ENCODE measurements at places on chromosomes 5 and 9.
A peak's percentile ranks its signal among the peaks of the same experiment; 100 is the strongest.

GRCh38 chr5:131382407-131383395, 118.8 kb downstream of the CDC42SE2 start:
- peak; percentile 28 for DNase-seq

- DNase-seq: no peak
Observed at GRCh38 chr9:4987961-4988421, 2.9 kb downstream of the JAK2 start.

- no peak for DNase-seq
Observed at GRCh38 chr5:164799391-164799790, 1294.0 kb downstream of the MAT2B start.

- DNase-seq: no peak
Observed at GRCh38 chr5:74934949-74935751, 69.0 kb upstream of the FAM169A start.

DNA sequence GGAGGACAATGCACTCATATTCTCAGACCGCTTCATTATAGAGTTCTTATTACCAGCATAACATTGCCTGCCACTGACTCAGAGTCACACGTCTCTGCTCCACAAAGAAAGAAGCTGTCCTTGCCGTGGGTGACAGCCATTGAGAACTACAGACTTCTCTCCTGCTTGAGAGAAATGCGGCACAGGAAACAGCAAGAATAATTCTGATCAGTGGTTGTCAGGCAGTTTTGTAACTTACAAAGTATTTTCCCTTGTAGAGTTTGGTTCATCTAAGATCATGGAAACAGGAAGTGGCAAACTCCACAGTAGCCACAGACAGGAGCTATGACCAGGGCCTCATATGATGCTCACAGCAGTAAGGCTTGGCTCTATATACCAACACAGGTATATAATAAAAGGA, 47.0 kb downstream of the KCNV2 start:
- no peak for DNase-seq

- no peak for DNase-seq
Observed at GRCh38 chr5:2181557-2181956, 298.8 kb upstream of the IRX4 start.

GRCh38 chr9:19188771-19189170, 41.7 kb upstream of the DENND4C start:
- no peak for DNase-seq

GRCh38 chr9:110241858-110242321, 14.4 kb downstream of the TXN start:
- no peak for DNase-seq

- no peak for DNase-seq
Observed at GRCh38 chr5:307794-308579, 13.5 kb upstream of the AHRR start.

DNA sequence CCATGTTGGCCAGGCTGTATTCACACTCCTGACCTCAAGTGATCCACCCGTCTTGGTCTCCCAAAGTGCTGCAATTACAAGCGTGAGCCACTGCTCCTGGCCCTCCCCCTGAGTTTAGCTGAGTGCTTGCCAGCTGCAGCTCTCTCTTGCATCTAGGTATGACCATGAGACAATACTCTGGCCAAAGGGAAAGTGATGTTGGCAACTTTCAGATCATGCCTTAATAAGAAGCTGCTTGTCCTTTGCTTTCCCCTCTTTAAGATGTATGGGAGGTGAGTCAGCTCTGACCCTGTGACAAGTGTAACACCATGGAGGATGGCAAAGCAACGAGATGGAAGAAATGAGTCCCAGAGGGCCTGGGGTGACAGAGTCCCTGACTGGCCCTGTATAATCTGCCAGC, 18.7 kb upstream of the DCAF12 start:
- no peak for DNase-seq

DNA sequence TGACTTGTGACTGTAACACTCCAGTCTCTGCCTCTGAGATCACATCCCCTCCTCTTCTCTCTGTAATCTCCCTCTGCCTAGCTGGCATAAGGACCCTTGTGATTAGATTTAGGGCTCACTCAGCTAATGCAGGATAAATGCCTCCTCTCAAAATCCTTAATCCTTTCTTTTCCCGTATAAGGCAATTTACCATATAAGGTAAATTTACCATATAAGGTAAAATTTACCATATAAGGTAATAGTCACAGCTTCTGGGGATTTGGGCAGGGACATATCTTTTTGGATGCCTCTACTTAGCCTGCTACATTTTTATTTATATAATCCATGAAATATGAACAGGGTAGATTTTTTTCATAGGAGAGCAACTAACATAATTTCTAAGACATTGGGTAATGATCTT, 318.0 kb upstream of the PUM3 start:
- DNase-seq: no peak

DNA sequence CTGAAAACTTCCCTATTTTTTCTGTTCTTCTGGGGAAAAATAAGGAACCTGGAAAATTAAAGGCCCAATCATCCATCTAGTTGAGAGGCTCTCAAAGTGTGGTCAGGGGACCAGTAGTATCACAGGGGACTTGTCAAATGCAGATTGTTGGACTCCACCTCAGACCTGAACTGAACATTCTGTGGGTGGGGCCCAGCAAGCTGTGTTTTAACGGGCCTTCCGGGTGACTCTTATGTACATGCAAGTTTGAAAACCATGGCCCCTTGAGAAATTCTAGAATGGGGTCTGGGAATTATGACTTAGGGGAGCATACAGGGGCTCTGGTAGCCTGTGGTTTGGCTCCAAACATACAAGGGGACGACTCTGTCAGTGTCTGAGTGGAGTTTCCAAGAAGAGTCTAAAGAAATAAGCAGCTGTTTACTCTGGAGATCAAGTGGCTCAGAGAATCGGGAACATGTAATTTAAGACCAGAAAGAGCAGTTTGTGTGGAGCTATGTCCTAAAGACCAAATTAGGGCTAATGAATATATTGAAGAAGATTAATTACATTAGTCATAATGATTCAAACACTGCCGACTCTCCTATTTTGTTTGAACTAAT, 177.4 kb downstream of the SLC28A3 start:
- no peak for DNase-seq

GRCh38 chr5:77280036-77280435, 69.6 kb downstream of the PDE8B start:
- DNase-seq: no peak

GRCh38 chr5:68405026-68405684, 189.6 kb downstream of the PIK3R1 start:
- no peak for DNase-seq

DNA sequence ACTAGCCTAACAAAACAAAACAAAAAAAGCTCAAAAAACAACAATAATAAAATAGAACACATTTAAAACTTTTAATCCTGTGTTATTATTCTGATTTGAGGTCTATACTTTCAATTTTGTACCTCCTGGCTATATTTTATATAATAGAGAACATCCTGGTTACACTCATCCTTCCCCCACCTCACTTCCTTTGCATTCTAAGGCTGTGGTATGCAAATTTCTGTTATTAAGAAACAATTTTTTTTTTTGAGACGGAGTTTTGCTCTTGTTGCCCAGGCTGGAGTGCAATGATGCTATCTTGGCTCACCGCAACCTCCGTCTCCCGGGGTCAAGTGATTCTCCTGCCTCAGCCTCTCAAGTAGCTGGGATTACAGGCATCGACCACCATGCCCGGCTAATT, 3.1 kb upstream of the RPL37 start:
- DNase-seq: no peak

- no peak for DNase-seq
Observed at GRCh38 chr5:149886060-149886459, 58.5 kb downstream of the PDE6A start.

DNA sequence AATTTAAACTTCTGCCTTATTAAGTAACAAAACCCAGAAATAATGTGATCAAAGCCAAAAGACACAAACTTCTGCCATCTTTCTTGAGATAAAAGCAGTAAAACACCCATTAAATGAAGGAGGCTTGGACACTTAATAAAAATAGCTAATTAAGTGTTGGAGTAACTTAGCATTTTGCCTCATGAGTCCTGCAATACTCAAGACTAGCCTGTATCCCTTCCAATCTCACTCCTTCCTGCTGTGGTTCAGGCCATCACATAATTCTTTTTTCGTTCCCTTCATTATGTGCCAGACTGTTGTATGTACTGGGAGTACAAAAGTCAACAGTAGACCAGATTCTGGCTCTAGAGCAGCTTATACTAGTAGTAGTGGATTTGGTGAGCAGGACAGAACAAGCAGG, 250.2 kb downstream of the NFIB start:
- DNase-seq: no peak

DNA sequence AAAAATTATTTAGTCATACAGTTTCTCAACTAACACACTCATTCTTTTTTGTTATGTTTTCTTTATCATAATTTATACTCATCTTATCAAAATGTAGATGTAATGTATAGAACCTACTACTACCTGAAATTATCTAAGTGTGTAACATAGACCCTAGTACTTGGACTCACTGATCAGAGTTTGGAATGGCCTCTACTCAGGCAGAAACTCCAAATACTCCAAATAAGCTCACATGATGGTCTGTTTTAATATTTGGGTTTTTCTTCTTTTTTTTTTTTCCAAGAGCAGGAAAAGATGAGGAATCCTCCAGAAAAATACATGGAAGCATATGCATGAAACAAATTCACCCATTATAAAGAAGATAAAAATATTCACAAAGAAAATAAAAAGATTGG, 126.3 kb downstream of the PDE4D start:
- DNase-seq: no peak

DNA sequence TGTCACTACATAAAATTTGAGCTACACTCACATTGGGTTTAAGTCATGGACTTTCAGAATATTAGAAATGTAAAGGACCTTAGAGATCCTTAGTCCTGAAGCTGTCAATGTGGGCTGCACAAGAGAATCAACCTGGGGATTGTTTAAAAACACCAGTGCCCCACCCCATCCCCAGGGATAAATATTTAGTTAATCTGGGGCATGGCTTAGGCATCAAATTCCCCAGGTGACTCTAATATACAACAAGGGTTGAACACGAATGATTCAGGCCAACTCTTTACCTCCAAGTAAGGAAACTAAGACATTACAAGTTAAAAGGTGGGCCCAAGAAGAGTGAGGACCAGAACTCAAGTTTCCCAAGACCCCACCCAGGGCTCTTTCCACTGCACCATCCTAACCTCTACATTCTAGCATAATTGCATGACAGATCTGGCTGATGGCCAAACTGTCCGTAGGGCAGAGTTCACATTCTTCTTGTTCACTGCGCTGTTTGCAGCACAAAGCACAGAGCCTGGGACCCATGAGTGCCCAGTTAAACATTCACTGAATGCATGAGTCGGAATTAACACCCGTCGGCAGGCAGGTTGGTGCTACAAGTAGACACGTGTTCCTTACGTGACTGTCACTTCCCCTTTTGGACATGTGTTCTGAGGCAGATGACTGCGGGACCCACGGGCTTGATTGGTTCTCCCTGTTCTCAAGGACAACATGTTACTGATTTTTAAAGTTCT, 25.2 kb downstream of the CYFIP2 start:
- DNase-seq: no peak

DNA sequence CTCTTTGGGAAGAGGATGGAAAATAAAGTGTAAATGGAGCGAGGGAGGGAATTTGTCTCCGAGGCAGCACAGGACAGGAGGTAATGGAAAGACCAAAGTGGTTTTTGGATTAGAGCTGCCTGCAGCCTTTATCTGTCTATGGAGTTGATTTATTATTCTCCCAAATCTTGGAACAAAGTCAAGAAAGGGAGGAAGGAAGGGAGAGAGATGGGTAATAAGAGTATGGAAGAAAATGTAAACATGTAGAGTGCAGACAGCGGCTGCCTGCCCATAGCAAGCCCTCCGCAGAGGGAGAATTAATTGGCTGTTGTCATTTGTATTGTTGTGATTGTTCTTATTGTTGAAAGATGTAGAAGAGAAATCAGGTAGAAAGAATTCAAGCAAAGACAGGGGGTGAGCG, 15.7 kb downstream of the KCNIP1 start:
- DNase-seq: no peak

- no peak for DNase-seq
Observed at GRCh38 chr9:89410022-89410421, 87.9 kb downstream of the SEMA4D start.

DNA sequence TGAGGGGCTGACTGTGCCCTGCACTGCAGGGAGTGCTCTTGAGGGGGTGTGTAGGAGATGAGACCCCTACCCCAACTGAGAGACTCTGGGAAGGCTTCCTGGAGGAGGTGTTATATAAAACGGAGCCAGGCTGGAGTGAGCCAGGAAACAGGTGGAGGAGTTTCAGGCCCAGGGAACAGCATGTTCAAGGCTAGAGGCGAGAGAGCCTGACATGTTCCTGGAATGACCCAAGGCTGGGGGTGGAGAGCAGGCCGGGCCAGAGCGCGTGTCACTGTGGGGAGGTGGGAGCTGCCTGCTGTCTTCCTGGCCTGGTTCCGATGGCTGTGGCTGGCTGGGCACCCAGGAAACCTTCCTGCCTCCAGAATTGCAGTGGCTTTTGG, 48.7 kb downstream of the RXRA start:
- no peak for DNase-seq

DNA sequence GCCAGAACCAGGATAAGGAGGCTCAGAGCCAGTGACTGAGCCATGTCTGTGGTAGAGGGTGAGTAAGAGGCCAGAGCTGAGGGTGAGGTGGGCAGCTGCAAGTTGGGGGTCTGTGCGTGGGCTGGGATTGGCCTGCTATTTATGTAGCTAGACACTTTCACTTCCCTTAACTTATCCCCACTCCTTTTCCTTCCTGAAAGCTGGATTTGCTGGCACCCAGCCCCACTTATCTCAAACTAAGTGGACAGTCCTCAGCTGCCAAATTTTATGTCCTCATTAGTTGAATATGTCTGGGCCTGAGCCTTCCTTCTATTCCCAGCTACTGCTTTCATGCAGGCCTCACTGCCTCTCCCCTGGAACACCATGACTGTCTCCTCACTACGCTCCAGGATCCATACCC, at the start of gene CCL21:
Gene CCL21 (minus strand): TSS at position 114 of the 400 bp plus-strand sequence. CDS start 70 bp downstream, at position 44.
- no peak for DNase-seq

GRCh38 chr5:53478411-53479044, 1.9 kb upstream of the FST start:
- DNase-seq: no peak

DNA sequence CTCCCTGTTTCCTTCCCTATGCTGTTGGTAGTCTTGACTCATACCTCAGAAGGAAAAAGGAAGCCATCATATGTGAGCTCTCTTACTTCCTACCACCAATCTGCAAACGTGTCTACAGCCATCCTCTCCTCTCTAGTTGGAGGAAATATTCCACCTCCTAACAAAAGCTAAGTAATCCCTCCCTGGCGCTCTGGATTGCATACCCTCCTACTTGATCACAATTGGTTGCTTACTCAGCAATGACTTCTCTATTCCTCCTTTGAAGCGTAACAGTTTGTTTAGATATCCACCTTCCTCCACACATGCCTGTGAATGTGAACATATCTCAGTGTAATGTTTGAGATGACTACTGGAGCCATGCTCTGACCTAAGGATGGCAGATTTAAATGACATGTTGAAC, 18.2 kb downstream of the RUSC2 start:
- DNase-seq: no peak

GRCh38 chr5:76500633-76501393, 97.7 kb downstream of the IQGAP2 start:
- DNase-seq: no peak

GRCh38 chr9:124768750-124769548, 2.2 kb downstream of the NR6A1 start:
- no peak for DNase-seq

Measured in GM18507 (cell line).